ENCODE measurements at places on chromosomes 2 and 18.

GRCh38 chr2:236959036-236959435 is 126.7 kb upstream of the COPS8 start:
- DNase-seq, result no peak

GRCh38 chr2:54864096-54864495 is 140.6 kb downstream of the EML6 start:
- DNase-seq, result no peak

DNA sequence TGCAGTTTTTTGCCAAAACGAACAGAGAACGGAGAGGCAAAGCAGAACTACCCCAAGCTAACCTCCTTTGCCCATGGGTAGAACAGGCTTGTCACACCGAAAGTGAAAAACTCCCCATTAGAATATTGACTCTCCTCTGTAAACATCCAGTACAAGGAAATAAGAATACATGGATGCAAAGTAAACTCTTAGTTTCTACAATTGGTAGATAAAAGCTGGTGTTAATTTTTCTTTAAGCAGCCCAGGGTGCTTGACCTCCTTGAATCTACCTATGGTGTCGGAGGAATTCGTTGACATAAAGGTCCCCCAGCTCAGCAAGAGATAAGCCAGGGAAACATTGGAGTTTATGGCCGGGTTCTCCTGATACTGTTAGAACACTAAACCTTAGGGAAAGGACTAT is 48.4 kb upstream of the DSG1 start:
- DNase-seq, result no peak

- DNase-seq, result peak; percentile 86
Observed at GRCh38 chr2:101124643-101125366, 26.4 kb downstream of the TBC1D8 start.

GRCh38 chr2:96142217-96143113 is 2.8 kb downstream of the DUSP2 start:
- no peak for DNase-seq

- DNase-seq, result peak; percentile 52
Observed at GRCh38 chr2:136117391-136117841, 533 bp downstream of the CXCR4 start.

DNA sequence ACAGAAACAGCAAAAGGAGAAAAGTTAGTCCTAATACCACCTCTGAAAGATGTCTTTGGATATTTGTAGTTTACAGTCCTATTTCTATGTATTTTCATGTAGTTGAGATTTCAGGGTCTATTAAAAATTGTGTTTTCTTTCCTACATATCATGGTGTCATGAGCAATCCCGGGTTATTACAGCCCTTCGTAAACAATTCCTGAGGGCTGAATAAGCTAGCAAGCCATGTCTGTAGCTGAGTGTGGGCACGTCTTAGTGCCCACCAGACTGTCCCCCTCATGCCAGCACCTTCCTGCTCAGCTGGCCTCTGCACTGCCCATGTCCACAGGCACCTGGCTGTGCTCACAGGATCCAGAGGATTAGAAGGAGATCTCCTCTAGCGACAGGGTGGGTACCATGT is 60.6 kb downstream of the CTIF start:
- DNase-seq, result no peak

DNA sequence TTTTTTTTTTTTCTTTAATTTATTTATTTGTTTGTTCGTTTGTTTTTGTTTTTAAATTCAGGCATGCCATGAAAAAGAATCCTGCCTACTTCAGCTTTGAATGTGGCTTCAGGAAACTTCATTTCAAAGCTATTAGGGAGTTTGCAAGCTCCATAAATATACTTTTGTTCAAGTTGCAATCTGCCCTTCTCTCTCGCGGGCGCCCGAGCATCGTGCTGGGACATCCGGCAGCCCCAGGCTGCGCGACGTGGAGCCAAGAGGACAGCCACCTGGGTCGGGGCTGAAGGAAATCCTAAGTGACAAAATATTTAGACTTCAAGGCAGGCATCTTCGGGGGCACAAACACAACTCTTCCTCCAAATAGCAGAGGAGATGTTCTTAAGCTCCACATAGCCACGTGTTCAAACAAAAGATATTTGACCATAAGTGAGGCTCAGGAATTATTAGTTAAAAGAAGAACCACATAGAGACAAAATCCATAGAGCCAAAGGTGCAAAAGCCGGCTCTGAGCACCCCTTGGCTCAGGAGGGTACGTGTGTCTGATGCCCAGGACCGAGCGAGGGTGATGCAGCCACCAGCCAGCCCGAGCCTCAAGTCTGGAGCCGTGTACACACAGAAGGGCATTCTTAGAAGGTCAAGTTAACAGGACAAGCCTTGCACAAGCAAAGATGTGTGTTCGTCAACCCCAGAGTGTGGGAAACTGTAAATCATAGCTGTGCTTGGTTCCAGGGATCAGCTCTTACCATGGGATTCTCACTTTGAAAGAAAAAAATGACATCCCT is 256.5 kb upstream of the SALL3 start:
- no peak for DNase-seq

DNA sequence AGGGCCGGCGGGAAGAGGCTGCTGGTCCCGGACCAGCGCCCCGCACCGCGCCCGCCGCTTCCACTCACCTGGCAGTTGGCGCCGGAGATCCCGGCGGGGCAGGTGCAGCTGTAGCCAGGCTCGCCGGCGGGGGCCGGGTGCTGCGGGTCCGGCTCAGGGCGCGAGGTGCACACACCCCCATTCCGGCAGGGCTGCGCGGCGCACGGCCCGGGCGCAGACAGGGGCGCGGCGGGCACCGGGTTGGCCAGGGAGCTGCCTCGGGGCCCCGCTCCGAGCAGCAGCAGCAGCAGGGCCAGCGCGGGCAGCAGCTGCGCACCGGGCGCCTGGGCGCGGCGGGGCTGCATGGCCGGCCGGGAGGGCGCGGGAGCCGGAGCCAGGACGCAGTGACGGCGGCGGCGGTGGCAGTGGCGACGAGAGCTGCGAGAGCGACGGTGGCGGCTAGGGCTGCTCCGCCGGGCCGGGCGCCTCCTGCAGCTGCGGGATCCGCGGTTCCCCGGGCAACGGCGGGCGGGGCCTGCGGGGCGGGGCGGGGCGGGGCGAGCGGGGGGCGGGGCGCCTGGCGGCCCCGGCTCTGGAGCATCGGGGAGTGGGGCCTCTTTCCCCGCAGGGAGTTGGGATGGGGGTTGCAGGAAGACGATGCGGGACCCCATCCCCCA is at the start of gene DNER:
Gene DNER, minus strand, starts transcription at position 476 of the 656 bp plus-strand sequence. Its CDS starts 132 bp downstream, at position 344.
- no peak for DNase-seq

- no peak for DNase-seq
Observed at GRCh38 chr2:25088817-25089516, 47.1 kb downstream of the EFR3B start.

GRCh38 chr18:48571639-48572384 is 33.0 kb downstream of the CTIF start:
- DNase-seq, result no peak

GRCh38 chr2:69741575-69742321 is at the start of gene ANXA4:
Gene ANXA4, plus strand, starts transcription at chr2:69742134. Its CDS starts 39,432 bp downstream, at chr2:69781566.
- peak; percentile 63 for DNase-seq

- DNase-seq, result peak; percentile 93
Observed at GRCh38 chr2:120566331-120567035, 169.2 kb upstream of the GLI2 start.

GRCh38 chr2:146461068-146461467 is 1383.8 kb upstream of the ACVR2A start:
- no peak for DNase-seq

GRCh38 chr2:121836611-121837010 is 81.2 kb downstream of the TSN start:
- no peak for DNase-seq

GRCh38 chr2:86135653-86136052 is 29.6 kb downstream of the PTCD3 start:
- DNase-seq, result no peak

GRCh38 chr2:8196316-8196715 is 485.5 kb upstream of the ID2 start:
- DNase-seq, result no peak

GRCh38 chr18:36650906-36651305 is 177.9 kb downstream of the TPGS2 start:
- no peak for DNase-seq

DNA sequence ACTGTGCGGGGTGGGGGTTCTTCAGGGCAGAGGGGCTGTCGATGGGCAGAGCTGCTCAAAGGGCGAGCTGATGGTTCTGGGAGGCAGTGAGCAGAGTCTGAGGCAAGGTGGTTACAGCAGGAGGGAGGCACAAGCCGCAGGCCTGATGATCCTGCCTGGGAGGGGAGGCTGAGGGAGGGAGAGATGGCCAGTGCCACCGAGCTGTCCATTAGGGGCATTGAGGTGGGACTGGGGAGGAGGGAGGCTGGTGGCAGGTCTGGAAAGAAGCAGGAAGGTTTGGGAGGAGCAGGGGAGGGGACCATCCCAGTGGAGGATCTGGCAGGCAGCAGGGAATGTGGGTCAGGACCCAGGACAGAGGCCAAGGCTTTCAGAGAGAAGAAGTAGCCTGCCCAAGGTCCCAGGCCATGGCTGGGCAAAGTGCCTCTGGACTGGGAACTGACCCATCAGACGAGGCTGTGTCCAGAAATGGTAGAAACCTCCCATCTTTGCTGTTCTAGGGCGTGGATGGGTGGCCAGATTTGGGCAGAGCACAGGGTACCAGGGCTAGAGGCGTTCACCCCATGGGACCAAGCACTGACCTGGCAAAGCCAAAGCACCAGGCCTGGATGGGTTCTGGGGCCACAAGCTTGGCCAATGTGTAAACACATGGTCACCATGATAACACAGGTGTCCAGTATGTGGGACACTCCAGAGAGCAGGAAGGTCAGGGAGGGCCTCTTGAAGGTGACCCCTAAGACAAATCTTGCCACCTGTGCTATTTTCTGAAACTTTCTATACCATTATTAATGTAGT is 55.5 kb downstream of the INHBB start:
- DNase-seq, result no peak

DNA sequence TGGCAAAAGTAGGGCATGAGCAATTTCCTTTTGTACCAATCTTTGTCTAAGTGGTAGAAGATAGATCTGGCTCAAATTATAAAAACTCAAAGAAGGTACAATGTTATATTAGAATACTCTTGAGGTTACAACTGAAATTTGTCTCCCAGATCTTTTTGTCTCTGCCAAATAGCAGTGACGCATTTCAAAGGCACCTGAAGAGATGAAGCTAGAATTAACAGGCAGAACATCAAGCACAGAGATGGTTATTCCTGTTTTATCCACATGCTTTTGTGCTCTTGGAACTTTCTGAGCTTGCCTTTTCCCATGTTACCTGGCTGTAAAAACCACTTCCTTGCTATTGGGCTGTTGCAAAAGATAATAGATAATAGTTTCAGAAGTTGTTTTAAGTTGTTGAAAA is 74.3 kb downstream of the GREB1L start:
- no peak for DNase-seq

DNA sequence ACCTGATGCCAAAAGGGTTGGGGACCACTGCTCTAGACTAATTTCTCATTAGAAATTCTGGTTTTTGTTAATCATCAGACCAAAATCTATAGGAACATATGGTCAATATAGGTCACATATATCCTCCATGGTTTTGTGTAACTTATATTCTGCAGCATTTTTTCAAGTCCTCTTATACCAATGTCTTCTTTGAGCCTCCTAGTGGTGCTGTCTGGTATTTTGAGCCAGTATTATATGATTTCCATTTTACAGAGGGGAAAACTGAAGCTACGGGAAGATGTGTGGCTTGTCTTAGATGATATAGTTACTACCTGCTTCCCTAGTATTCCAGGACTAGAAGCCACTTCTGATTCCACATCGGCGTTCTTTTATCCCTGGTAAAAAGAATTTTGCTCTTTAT is 13.8 kb downstream of the MAPK4 start:
- peak; percentile 12 for DNase-seq

DNA sequence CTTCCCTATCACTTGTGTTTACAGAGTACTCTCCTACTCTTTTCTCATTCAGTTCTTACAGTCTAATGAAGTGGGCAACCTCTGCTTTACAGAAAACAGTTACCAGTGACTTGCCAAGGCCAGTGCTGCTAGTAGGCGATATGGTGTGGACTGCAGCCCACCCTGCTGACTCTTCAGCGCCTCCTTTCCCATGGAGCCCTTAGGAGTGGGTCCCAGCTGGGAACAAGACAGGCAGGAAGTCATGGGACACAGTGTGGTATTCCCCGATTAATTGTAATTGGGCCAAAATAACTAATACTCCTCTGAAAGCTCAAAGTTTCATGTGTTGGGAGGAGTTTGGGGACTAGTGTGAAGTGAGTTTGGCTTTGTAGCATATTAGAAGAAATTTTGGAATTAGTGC is 120.1 kb upstream of the EML6 start:
- no peak for DNase-seq

- no peak for DNase-seq
Observed at GRCh38 chr18:62445386-62445917, 77.4 kb upstream of the ZCCHC2 start.

DNA sequence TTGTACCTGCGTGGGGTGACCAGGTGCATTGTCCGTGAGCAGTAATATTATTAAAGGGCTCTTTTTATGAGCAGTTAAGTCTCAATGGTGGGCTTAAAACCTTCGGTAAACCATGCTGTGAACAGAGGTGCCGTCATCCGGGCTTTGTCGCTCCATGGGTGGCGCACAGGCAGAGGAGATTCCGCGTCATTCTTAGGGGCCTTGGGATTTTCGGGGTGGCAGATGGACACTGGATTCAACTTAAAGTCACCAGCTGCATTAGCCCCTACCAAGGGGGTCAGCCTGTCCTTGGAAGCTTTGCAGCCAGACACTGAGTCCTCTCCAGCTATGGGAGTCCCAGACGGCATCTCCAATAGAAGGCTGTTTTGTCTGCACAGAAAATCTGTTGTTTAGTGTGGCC is 107.7 kb downstream of the NFATC1 start:
- no peak for DNase-seq

DNA sequence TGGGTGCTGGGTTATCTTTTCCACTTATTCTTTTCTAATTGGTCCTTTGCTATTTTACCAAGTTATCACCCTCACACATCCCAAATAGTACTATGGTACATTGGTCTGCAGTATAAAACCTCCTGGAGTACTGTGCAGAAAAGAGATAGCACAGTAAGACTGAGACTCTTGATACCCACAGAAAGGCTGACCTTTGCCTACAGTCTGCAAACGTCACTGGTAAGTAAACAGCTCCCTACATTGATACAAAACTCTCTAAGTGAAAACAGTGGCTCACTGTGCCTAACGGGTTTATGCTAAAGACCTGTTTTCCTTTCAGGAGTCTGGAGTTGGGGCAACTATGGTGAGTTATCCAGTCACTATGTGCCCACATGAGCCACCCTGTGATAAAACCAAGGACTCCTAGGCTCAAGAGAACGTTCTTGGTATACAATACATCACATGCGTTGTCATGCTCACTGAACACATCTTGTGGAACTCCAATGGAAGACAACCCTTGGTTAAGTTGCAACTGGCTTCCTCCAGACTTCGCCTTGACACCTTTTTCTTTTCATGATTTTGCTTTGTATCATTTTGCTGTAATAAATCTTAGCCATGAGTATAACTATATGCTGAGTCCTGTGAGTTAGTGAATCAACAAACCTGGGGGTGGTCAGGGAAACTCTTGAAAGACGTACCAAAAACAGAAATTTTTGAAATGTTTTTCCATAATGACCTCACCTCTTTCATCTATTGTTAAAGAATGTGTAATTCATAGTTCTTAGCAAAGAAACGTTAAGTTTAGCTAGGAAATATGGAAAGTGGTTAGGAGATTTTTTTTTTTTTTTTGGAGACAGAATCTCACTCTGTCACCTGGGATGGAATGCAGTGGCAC is 104.9 kb downstream of the C2orf74 start:
- no peak for DNase-seq

All from iris pigment epithelial cell (primary cell).